Activated T-helper 1 cell treated with anti-CD3 and anti-CD28 coated beads, Interleukin-2, amount 50 U/mL, for 16 hours (primary cell): ENCODE measurements at places on chromosomes 5 and 9.

GRCh38 chr9:105043370-105043936 lies 115.5 kb upstream of the ABCA1 start:
- no peak for DNase-seq

DNA sequence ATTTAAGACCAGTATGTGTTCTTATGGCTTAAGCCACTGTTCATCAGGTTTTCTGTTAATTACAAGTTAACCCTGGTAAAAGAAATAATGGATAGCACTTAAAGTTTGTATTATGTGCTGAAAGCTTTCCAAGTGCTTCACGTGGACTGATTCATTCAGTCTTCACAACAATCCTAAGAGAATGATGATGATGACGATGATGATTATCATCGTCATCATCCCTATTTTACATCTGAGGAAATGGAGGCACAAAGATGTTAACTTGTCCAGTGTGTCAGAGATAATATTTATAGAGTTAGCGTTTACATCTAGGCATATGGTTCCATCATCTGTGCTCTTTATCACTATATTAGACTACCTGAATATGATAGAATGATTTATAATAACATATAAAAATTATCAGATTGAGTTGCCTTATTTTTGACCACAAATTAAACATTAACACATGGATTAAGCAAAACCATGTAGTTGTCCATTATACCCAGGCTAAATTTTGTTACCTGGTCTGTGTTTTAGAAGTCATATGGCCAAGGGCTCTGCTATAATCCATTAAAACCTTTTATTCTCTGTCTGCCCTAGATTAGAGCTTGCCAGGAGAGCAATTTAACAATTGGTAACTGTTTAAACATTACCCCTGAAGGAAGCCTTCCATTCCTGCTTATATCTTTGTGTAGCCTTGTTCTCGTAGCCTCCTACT lies 102.3 kb upstream of the MAP3K1 start:
- no peak for DNase-seq

DNA sequence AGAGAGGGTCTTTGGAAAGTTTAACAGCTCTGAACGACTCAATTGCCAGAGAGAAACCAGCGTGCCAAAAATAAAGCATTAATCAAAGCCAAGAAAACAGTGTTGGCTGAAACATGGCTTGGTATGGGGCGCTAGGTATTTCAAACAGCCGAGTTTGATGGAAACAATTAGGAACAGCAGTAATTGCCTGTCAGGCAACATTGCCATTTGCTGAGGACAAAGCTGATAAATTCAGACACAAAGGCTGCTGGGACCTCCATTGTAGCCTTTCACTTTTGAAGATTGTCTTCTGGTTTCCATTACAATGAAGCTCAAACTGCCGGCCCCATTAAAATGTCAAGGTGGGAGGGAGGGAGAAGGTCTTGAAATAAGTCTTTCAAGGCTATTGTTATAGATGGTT lies 125.4 kb upstream of the SPDL1 start:
- no peak for DNase-seq

DNA sequence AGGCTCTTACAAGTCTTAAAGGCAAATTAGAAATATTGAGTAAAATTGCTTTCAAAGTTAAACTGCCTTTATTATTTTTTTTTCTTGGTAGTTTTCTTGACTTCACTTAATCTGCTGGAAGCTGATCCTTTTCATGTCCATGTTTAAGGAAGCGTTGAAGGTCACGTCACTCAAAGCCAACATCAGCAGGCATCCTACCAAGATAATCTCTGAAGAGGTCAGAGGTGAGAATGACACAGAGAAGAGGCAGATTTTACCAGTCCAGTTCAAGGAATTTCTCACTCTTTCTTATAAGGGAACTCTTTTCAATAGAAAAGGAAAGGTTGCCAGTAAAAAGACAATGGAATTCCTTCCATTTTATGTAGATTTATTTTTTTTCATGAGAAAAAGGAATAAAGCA lies 259.8 kb downstream of the ANXA1 start:
- DNase-seq = no peak
